ENCODE measurements at places on chromosomes 4 and X.

- DNase-seq = no peak
Measured at GRCh38 chrX:3230496-3230895, 116.0 kb downstream of the MXRA5 start.

DNA sequence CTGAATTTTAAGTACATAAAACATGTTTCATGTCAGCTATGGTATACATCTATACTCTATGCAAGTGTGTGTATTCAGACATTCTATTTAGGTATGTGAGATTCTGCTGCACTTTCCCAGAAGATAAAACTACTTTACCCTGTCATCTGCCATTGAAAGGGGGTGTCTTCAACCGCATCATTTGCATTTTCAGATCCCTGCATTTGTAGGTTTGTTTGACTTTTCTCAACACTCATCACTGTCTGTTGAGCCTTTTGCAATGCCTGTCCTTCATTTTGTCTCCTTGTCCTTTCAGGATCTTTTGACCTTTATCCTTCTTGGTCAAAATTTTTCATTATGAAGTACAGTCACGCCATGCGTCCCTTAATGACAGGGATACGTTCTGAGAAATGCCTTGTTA is 103.5 kb downstream of the TMA16 start:
- DNase-seq = no peak

GRCh38 chr4:150782311-150782710 is 200.4 kb downstream of the MAB21L2 start:
- DNase-seq = no peak

DNA sequence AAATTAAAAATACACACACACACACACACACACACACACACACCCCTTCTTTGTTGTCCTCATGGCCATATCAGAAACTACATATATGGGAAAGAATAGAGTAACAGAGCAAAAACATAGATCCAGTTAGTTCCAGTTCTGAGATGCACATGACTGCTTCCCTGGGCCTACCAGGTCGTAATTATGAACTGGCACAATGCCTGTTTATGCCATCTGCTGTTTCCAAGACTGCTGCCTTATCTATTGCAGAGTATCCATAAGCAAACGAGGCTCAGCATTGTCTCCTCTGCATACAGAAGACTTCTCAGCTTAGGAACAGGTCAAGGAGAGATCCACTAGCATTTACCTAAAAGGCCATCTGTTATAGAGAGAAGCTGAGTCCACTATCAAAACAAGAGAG is 789.0 kb downstream of the TECRL start:
- no peak for DNase-seq

DNA sequence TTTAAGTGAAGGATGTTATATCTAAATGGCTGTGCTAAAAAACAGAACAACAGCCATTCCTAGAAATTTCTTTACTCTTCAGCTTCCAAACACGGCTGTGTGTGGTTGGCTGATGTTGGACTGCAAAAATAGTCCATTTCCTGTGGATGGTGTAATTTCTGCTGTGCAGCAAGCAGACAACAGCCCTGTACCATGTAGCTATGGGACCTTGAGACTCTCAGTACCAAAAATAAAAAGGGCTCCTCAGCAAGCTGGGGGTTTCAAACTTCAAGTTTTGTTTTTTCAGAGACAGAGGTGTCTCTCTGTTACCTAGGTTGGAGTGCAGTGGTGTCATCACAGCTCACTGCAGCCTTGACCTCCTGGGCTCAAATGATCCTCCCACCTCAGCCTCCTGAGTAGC is 18.1 kb downstream of the CD40LG start:
- DNase-seq = no peak

- no peak for DNase-seq
Measured at GRCh38 chr4:48454591-48454990, 28.6 kb upstream of the SLC10A4 start.

DNA sequence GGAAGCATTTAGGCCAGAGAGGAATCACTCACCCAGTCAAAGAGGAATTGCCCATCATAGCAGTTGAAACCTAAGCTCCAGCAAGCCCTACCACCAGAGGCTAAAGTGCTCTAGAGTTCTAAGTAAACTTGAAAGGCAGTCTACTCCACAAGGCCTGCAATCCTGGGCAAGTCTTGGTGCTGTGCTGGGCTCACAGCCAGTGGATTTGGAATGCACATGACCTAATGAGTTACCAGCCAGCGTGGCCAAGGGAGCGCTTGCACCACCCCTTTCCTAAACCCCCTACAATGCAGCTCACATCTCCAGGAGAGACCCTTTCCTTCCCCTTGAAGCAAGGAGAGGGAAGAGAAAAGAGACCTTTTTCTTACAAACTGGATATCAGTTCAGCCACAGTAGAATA is 445.7 kb downstream of the GASK1B start:
- DNase-seq = no peak
